ENCODE measurements at places on chromosomes 12 and 14.

- H3K27ac ChIP-seq: peak overlapping the region; percentile 37
- peak; percentile 27 for DNase-seq
- H3K4me3 ChIP-seq: no peak overlapping the region
- H3K36me3 ChIP-seq: peaks cover 5% of the 10 kb centered on the region
- peaks cover 16% of the 10 kb centered on the region for H3K4me1 ChIP-seq
These were observed 43.3 kb downstream of the AEBP2 start for GRCh38 chr12:19482551-19483109.

DNA sequence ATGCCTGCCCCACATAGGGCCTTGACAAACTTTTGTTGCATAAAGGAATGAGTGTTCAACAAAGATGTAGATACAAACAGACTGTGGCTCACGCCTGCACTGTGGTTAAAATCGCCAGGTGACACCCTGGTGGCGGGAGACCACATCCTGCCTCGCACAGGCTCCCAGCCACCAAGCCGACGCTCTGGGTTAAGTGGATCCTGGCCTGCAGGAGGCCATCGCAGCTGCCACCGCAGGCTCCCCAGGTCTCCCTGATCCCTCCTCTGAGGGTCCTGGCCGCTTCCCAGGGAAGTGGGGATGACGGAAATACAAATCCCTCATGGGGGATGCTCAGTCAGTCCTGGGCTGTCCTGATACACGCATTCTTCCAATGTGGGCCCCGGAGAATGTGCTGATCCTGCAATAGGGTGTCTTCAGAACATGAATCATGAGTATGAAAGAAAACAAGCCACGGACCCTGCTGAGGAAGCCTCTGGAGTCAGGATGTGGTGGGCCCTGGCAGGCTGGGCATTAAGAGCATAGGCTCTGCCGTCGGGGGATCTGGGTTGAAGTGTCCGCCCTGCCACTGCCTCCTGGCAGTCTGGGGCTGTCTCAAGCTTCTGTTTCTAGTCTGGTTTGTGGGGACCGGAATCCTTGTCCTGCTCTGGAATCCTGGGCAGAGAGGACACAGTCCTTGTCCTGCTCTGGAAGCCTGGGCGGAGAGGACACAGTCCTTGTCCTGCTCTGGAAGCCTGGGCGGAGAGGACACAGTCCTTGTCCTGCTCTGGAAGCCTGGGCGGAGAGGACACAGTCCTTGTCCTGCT is 53.5 kb upstream of the BEGAIN start:
- H3K27me3 ChIP-seq: no peaks in the 10 kb centered on the region
- H3K36me3 ChIP-seq: no peaks in the 10 kb centered on the region
- peaks cover 19% of the 10 kb centered on the region for H3K4me1 ChIP-seq
- DNase-seq: peak; percentile 56
- no peak overlapping the region for H3K27ac ChIP-seq
- H3K4me3 ChIP-seq: no peak overlapping the region

- H3K4me3 ChIP-seq: no peak overlapping the region
- H3K4me1 ChIP-seq: no peaks in the 10 kb centered on the region
These were observed 282.8 kb downstream of the PAWR start for GRCh38 chr12:79407671-79408622.

- H3K4me3 ChIP-seq: no peak overlapping the region
- no peak for DNase-seq
- H3K27ac ChIP-seq: no peak overlapping the region
- H3K4me1 ChIP-seq: no peaks in the 10 kb centered on the region
These were observed 4.0 kb downstream of the NANOG start for GRCh38 chr12:7793211-7793610.

- no peak overlapping the region for H3K4me3 ChIP-seq
- H3K36me3 ChIP-seq: peaks cover 3% of the 10 kb centered on the region
- no peaks in the 10 kb centered on the region for H3K27me3 ChIP-seq
- DNase-seq: no peak
- no peak overlapping the region for H3K27ac ChIP-seq
- H3K4me1 ChIP-seq: peaks cover 6% of the 10 kb centered on the region
These were observed 31.0 kb downstream of the NFYB start for GRCh38 chr12:104106965-104107364.

- no peaks in the 10 kb centered on the region for H3K36me3 ChIP-seq
- H3K4me3 ChIP-seq: no peak overlapping the region
These were observed 44.7 kb downstream of the NR1H4 start for GRCh38 chr12:100518376-100518775.

DNA sequence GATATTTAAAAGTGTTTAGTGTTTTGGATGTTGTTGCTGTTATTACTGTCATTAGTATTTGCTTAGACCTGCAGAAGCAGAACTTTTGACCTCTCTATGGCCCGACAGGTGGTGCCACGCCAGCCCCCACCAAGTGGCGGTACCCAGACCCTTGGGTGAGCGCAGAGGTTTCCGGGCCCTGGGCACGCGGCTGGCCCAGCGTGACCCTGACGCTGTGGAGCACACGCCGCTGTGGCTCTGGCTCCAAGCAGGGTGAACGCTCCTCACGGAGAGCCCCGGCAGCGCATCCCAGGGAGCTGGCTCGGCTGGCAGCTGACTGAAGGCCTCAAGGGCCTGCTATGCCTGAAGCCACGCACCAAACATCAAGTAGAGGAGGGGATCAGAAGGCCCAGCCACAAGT is 22.6 kb downstream of the SLC25A47 start:
- DNase-seq: no peak
- no peak overlapping the region for H3K27ac ChIP-seq
- peaks cover 9% of the 10 kb centered on the region for H3K36me3 ChIP-seq

DNA sequence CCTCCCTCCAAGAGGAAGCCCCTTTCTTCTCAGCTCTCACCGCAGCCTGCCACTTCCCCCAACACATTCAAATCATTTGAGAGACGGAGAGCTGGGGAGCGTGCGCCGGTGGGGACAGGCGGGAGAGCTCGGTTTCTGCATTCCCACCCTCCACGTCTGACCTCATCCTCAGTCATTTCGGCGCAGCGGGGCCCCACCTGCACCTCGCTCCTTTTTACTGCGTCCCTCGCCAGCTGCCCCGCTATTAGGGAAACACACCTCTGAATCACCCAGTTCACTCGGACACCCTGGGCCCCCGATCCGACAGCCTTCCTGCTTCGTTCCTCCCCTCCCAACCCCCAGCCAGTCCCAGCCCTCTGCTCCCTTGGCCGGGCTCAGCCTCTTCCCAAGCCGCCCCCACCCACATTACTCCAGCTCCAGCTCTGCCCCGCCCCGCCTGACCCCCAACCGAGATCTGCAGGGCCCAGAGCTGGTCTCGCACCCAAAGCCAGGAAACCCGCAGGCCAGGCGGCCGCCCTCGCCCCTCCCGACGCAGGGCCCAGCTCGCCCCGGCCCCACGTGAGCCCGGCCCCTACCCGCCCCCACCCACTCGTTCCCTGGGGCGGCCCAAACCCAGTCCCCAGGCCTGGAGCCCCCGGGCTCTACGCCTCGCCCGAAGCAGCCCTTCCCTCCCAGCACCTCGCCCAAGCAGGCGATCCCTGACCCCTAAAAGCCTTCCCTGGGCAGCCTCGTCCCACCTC is 783 bp downstream of the CORO1C start:
- peaks cover 11% of the 10 kb centered on the region for H3K4me1 ChIP-seq
- no peaks in the 10 kb centered on the region for H3K36me3 ChIP-seq
- H3K27ac ChIP-seq: peak overlapping the region; percentile 53

DNA sequence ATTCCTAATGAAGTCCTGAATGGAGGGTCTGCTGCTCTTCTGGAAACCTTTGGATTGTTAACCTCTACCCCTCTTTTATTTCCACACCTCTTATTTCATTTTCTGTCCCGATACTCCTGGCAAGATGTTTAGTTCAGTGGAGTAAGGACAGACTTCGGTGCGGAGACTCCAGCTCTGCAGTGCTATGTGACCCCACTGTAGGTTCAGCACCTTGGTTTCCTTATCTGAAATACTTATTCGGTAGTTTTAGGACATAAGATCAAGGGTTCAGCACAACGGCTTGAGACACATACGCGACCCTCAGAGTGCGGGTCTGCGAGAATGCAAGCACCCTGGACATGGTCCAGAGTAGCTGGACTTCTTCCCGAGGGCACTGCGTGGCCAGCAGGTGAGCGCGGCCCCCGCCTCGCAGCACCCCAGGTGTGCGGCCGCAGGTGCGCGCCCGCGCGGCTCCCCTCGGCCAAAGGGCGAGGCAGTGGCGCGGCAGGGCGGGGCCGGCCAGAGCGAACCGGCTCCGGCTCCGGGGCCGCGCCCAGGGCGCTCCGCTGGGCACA is 465 bp upstream of the FGD4 start:
- no peak overlapping the region for H3K27ac ChIP-seq
- peak overlapping the region; percentile 67 for H3K4me3 ChIP-seq
- DNase-seq: no peak

DNA sequence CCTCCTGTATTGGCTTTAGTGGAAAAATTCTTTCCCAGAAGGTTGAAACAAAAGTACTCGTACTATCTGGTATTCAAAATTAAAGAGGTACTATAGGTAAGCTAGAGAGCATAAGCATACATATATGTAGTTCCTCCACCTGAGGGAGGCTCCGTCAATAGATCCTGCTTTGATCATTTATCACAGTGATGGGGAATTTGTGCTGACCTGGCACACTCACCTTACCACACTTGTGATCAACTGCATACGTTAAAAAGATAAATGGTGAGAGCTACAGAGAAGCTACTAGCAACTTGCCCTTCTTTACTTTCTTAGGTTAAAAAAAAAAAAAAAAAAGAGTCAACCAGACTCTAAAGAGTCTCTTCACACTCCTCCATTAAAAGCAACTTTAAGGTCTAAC is 2.5 kb downstream of the CAPRIN2 start:
- H3K27ac ChIP-seq: no peak overlapping the region
- no peak overlapping the region for H3K4me3 ChIP-seq
- H3K36me3 ChIP-seq: no peaks in the 10 kb centered on the region
- no peak for DNase-seq
- no peaks in the 10 kb centered on the region for H3K27me3 ChIP-seq

DNA sequence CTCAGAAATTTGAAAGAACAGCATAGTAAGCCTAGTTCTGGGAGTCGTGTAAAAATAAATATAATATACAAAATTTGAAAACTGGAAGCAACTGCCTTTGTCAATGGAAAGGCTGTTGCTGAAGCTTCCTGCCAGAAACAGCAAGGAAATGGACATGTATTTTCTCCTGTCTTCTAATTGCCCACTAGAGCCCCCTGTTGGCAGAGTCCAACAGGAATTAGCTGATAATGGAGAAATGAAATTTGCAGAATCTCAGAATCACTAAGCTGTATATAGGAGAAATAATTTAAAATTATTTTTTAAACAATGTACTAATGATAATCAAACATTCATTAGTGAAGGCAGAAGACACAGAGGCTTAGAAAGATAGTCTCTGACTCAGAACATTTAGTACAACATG is 414.8 kb downstream of the SLC6A15 start:
- H3K27ac ChIP-seq: no peak overlapping the region
- H3K4me1 ChIP-seq: no peaks in the 10 kb centered on the region
- no peak for DNase-seq
- H3K36me3 ChIP-seq: no peaks in the 10 kb centered on the region
- no peak overlapping the region for H3K4me3 ChIP-seq

- H3K4me3 ChIP-seq: no peak overlapping the region
- H3K27ac ChIP-seq: no peak overlapping the region
- no peaks in the 10 kb centered on the region for H3K27me3 ChIP-seq
- no peaks in the 10 kb centered on the region for H3K4me1 ChIP-seq
- no peaks in the 10 kb centered on the region for H3K36me3 ChIP-seq
These were observed 29.3 kb upstream of the ANKRD9 start for GRCh38 chr14:102538602-102539543.

DNA sequence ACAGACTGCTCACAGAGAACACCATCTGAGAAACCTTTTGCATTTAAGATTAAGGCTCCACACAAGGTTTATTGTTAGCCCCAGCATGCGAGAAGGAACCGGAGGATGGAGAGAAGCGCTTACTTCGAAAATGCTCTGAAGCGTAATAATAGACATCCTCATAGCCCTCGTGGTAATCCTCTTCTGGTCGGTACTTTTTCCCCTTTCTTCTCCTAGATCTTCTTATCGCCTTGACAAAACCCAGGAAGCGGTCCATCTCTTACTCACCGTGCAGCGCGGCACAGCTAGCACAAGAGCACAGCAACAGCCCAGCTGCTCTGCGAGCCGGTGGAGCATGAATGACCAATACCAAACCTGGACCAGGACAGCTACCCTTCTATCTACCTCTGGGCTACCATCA is 125.1 kb upstream of the GRIP1 start:
- no peaks in the 10 kb centered on the region for H3K27me3 ChIP-seq
- no peaks in the 10 kb centered on the region for H3K36me3 ChIP-seq
- H3K4me1 ChIP-seq: no peaks in the 10 kb centered on the region

DNA sequence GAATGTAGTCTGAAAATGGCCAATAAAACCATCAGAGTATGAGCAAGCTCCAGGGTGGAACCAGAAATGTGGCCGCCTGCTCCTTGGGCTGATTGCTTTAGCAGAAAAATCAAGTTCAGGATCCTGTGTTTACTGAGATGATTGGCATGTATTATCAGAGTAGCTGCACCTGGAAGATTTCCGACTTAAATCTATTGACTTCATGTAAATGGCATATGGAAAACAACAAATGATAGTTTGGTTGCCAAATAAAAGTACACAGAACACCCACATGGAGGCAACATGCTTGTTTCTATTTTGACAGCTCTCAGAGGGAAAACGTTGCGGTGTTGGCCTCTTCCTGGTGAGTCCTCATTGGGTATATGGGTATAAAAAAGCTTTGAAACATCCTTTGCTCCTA is 31.3 kb downstream of the SOCS2 start:
- no peak for DNase-seq
- H3K4me3 ChIP-seq: no peak overlapping the region
- no peaks in the 10 kb centered on the region for H3K36me3 ChIP-seq
- peaks cover 5% of the 10 kb centered on the region for H3K27me3 ChIP-seq
- no peaks in the 10 kb centered on the region for H3K4me1 ChIP-seq

GRCh38 chr14:104299993-104300761 is 161.8 kb downstream of the KIF26A start:
- no peak overlapping the region for H3K27ac ChIP-seq
- no peak for DNase-seq
- no peaks in the 10 kb centered on the region for H3K27me3 ChIP-seq
- no peaks in the 10 kb centered on the region for H3K4me1 ChIP-seq
- H3K4me3 ChIP-seq: no peak overlapping the region

GRCh38 chr14:73625706-73626105 is 13.4 kb downstream of the ACOT6 start:
- no peak overlapping the region for H3K4me3 ChIP-seq
- no peak overlapping the region for H3K27ac ChIP-seq
- no peaks in the 10 kb centered on the region for H3K27me3 ChIP-seq
- DNase-seq: no peak

DNA sequence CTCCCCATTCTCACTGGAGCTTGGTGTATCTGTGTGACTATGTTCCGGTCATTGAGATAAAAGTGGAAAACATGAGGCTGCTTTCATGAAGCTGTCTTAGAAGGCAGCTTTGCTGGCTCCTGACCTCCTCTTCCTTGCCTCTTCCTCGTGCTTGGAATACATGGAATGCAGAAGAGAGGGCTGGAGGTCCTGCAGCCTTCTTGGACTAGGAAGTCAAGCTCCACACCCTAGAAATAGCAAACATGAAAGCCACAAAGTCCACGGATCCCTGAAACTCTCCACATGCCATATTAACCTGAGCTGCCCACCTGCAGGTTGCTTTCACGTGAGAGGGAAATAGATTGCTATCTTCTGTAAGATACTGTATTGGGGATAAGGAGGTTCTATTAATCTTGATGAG is 51.0 kb downstream of the FZD10 start:
- H3K4me3 ChIP-seq: no peak overlapping the region
- H3K36me3 ChIP-seq: no peaks in the 10 kb centered on the region
- H3K4me1 ChIP-seq: no peaks in the 10 kb centered on the region
- H3K27me3 ChIP-seq: no peaks in the 10 kb centered on the region
- H3K27ac ChIP-seq: no peak overlapping the region
- DNase-seq: no peak
